Esophagus muscularis mucosa (tissue), 4 donors: ENCODE measurements at places on chromosomes 1 and 21. TPM values are rescaled to one million over a fixed set of nuclear protein-coding genes. Genes with fewer than 3 reads are reported as not detected.

Gene GUCA2A
- total RNA-seq = not detected

DNA sequence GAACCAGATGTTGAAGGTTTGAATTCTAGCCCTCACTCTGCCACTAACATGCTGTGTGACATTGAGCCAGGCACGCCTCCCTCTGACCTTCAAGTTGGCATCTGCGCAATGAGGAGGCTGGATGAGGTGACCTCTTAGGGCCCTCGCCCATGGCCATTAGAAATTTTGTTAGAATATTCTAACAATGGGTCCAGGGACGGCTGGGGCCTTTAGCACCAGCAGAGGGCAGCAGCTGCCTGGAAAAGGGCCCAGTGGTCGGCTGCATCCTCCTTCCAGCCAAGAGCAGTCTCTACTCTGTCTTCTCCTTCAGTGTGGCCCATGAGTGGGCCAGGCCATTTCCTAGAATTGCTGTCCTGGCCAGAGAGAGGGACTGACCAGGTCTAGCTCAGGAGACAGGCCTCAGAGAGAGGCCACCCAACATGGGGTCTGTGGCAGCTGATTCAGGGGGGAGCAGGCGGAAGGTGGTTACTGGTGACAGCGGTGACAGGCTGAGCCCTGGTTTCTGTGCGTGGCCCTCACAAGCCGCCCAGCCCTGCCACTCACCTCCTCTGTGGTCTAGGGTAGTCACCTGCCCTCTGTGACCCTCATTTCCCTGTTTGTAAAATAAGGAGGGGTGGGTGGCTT, 101.3 kb upstream of the ACTL8 start:
- DNase-seq = no peak

Gene BSND
- not detected for total RNA-seq

Gene SPRR5
- not detected for total RNA-seq

DNA sequence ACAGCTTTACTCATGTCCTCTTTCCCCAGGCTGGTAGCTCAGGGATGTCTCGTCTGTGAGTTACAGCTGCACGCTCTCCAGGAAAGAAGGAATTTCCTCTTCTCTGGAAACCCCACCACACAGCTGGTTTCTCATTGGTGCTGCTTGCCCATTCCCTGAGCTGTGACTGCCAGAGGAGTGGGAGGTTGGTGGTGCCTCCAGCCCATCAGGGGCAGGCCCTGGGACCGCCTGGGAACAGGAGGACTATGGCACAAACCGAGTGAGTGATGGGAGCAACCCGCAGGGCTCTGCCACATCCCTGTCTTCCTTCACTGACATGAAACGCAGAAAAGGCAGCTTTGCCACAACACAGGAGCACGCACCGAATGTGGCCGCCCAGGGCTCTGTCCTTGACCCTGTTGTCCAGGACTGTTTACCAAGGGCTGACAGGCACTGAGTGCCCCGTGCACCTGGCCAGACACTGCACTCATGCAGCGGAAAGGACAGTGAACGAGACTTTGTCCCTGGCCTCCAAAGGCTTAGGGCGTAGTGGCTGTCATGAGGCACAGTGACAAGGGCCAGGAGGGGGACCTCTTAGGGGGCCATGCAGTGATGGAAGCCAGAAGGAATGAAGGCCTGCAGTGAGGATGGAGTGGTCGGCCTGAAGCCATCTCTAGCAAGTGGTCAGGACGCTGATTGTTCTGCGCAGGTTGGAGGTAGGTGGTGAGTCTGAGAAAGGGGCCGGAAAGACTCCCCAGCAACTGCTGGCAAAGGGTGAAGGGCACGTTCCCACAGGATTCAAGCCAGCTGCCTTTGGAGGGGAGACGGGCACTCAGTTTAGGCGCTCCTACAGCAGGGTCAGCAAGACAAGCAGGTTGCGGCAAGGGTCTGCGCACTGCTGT, 1.7 kb upstream of the CCNL2 start:
- DNase-seq = no peak

- no peak for DNase-seq
Observed at GRCh38 chr1:208944981-208945451, 638.5 kb upstream of the CAMK1G start.

Gene SLC35F3
- total RNA-seq = not detected

DNA sequence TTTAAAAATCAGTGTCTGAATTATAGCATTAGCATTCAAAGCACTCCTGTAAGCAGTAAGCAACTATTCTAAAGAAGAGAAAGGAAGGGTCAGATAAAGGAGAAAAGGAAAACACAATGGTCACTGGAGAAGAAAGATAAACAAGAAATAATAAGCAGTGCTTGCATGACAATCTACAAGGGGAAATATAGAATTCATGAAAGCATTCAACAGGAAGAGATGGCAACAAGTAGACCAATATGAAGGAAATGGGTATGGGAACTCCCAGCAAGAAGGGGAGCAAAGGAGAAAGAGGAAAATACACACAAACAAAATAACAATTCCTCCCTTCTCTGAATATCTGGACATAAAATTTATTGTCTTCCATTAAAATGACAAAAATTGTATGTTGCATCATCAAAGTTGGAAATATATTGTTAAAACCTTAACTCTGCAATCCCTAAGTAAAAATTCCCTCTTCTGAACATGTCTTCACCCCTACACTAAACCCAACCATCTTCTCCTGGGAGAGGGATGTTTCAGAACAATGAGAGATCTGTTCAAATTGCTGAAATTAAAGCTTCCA, 206.3 kb upstream of the SAMSN1 start:
- no peak for DNase-seq
